Upper lobe of right lung (tissue), 1 donor: ENCODE measurements at places on chromosomes 6 and 20. TPM values are rescaled to one million over a fixed set of nuclear protein-coding genes. Genes with fewer than 3 reads are reported as not detected.

TRDN gene
- total RNA-seq, result not detected

TTBK1 gene
- total RNA-seq, result 0.17 TPM

GRCh38 chr6:105487040-105487790 is 84.3 kb upstream of the PREP start:
- no peak overlapping the region for H3K4me3 ChIP-seq
- H3K4me1 ChIP-seq, result peaks cover 21% of the 10 kb centered on the region

DNA sequence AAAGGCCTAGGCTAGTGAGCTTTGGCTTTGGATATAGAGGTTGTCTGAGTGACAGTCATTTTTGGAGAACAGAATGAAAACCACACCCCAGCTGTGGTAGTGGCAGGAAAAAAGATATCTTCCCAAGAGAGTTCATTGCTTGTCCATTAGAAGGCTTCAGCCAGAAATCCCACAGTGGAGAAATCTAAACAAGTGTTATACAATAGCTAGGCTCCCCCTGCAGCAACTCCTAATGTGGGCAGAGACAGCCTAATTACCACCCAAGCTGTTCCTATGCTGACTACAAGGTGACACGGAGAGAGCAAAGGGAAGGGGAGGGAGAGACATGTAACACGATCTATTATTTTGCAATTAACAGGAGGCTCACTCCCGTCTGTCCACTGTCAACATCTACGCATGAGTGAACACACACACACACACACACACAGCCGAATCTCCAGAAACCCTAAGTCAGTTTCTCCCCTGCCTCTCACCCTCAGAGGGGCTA is 147.5 kb upstream of the TCF21 start:
- H3K4me1 ChIP-seq, result no peaks in the 10 kb centered on the region
- no peak for DNase-seq
- no peaks in the 10 kb centered on the region for H3K27me3 ChIP-seq

DNA sequence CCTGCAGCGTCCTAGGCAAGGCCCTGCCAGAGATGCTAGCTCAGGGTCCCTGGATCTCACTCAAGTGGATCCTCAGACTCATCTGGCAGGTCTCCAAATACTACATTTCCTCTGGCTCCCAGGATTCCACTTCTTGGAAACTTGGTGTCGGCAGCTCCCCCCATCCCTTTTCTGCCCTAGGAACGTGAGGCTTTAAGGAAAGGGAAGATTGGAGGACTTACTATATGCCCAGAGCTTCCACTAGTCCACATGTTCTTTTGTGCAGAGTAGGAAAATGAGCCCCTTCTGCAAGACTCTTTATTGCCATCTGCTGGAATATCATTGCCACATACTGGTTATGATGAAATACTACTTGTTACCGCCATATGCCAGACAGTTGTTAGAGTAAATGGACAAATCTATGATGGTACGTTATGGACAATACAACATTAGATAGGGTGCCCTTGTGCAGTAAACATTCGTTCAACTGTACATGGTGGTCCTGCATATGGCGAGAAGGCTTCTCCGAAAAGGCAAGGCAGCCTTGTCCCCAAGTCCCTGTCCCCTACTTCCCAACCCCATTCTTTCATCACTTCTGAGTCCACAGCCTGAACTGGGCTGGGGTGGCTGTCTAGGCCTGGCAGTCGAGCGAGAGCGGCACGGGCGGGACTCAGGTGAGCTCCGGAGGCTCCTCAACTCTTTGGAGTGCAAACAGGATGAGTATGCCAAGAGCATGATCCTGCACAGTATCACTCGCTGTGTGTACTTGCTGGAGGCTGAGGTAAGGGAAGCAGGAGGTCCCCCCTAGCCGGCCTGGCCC is 780 bp downstream of the ARMC12 start:
- no peak overlapping the region for H3K27ac ChIP-seq
- no peaks in the 10 kb centered on the region for H3K36me3 ChIP-seq
- H3K4me1 ChIP-seq, result peaks cover 20% of the 10 kb centered on the region
- no peaks in the 10 kb centered on the region for H3K27me3 ChIP-seq
- no peak overlapping the region for H3K4me3 ChIP-seq

GRCh38 chr6:41571021-41571780 is 25.0 kb downstream of the FOXP4 start:
- peaks cover 25% of the 10 kb centered on the region for H3K36me3 ChIP-seq
- H3K4me3 ChIP-seq, result no peak overlapping the region
- H3K4me1 ChIP-seq, result peaks cover 15% of the 10 kb centered on the region
- H3K27me3 ChIP-seq, result no peaks in the 10 kb centered on the region
- H3K27ac ChIP-seq, result no peak overlapping the region
